ENCODE measurements at places on chromosomes 6 and 20.

DNA sequence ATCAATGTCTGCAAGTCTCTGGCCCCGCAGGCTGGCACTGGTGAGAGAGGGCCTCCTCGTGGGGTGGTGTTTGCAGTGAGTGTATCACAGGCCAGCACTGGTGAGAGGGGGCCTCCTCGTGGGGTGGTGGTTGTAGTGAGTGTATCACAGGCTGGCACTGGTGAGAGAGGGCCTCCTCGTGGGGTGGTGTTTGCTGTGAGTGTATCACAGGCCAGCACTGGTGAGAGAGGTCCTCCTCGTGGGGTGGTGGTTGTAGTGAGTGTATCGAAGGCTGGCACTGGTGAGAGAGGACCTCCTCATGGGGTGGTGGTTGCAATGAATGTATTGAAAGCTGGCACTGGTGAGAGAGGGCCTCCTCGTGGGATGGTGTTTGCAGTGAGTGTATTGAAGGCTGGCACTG is 53.3 kb upstream of the SLC22A1 start:
- no peaks in the 10 kb centered on the region for H3K4me1 ChIP-seq
- H3K27ac ChIP-seq, result no peak overlapping the region
- no peaks in the 10 kb centered on the region for H3K27me3 ChIP-seq
- no peak for DNase-seq
- H3K36me3 ChIP-seq, result peaks cover 22% of the 10 kb centered on the region

DNA sequence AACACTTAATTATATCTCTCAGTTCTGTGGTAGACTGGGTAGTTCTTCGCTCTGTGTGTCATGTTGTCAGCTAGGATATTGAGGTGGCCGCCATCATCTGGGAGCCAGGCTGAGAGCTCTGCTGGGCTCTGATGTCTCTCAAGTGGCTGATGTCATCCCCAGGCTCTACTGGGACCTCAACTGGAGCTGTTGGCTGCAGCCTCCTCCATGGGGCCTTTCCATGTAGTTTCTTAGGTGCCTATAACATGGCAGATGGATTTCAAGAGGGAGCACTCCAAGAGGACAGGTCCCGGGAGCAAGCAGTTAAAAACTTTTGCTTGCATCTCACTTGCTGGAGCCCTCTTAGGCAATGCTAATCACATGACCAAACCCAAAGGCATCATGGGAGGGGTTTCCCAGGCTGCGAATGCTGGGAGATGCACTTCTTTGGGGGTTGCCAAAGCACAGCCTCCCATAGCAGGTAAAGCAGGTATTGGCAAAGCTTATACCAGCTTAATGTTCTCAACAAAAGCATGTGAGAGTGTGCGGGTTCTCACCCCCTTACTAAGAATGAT is 129.8 kb downstream of the TMEM242 start:
- no peak overlapping the region for H3K27ac ChIP-seq
- H3K4me3 ChIP-seq, result no peak overlapping the region
- H3K27me3 ChIP-seq, result no peaks in the 10 kb centered on the region
- no peaks in the 10 kb centered on the region for H3K4me1 ChIP-seq

GRCh38 chr20:6711951-6712649 is 55.4 kb upstream of the BMP2 start:
- H3K27ac ChIP-seq, result no peak overlapping the region
- no peak for DNase-seq
- no peaks in the 10 kb centered on the region for H3K4me1 ChIP-seq
- no peaks in the 10 kb centered on the region for H3K27me3 ChIP-seq
- H3K4me3 ChIP-seq, result no peak overlapping the region

DNA sequence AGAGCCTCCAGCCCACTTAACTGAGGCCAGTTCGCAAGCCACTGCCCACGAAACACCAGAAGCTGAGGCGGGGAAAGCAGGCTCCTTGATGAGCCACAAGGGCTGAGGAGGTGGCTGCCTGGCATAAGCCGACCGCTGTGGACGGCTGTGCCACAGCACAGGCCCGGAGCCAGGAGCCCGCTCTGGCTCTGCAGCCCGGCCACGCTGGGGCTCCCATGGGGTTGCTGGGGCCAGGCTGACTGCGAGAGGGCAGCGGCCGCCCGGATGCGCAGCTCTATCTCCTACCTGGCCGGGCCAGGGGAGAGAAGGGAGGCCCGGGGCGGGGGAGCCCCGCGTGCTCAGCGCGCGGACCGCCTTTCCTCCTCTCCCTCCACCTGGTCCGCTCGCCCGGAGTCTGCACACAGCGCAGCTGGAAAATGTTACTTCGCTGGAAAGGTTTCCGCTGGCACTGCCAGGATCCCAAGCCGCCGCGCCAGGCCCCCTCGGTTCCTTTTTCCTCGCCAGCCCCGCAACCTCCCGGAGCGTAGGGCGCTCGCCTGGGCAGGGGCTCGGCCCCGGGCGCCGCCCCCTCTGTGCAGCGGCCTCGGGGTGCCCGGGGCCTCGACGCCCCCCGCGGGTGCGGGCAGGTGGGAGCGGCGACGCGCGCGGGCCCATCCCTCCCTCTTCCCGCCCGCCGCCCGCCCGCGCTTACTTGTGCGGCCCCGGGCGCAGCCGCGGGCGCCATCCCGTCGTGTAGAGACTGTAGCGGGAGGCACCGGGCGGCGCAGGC is 657 bp downstream of the EMILIN3 start:
- no peaks in the 10 kb centered on the region for H3K36me3 ChIP-seq
- peak; percentile 61 for DNase-seq
- peaks cover 56% of the 10 kb centered on the region for H3K27me3 ChIP-seq
- H3K4me1 ChIP-seq, result peaks cover 5% of the 10 kb centered on the region
- H3K4me3 ChIP-seq, result peak overlapping the region; percentile 59

GRCh38 chr20:47106786-47107185 is 212.1 kb downstream of the EYA2 start:
- DNase-seq, result peak; percentile 31
- no peaks in the 10 kb centered on the region for H3K27me3 ChIP-seq
- no peaks in the 10 kb centered on the region for H3K4me1 ChIP-seq
- no peak overlapping the region for H3K4me3 ChIP-seq
- no peaks in the 10 kb centered on the region for H3K36me3 ChIP-seq

- H3K4me3 ChIP-seq, result no peak overlapping the region
- H3K36me3 ChIP-seq, result peaks cover 34% of the 10 kb centered on the region
- H3K4me1 ChIP-seq, result 0 out of 2 replicates have a peak, but pooled peaks cover 3% of the 10 kb centered on the region
- no peak overlapping the region for H3K27ac ChIP-seq
Observed at GRCh38 chr20:32234135-32234808, 26.6 kb downstream of the POFUT1 start.

DNA sequence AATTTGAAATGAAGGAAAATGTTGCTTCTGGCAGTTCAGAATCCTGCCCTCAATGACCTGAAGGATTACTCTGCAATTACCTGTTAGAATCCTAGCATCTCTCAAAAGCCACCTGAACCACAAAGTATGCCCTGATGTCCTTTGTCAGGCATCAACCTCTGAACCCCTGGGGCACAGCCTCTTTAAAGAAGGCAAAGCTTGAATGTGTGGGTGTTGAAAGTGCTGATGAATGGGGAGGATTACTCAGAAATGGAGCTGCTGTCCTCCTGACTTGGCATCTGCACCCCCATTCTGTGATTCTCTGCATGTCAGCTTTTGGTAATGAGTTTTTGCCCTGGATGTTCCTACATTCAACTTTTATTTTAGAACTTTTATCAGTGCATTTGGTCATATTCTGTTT is 179.2 kb downstream of the PKHD1 start:
- H3K36me3 ChIP-seq, result no peaks in the 10 kb centered on the region
- peak; percentile 14 for DNase-seq
- H3K27me3 ChIP-seq, result no peaks in the 10 kb centered on the region
- no peak overlapping the region for H3K27ac ChIP-seq
- H3K4me1 ChIP-seq, result no peaks in the 10 kb centered on the region

GRCh38 chr6:11272491-11273192 is 40.2 kb upstream of the NEDD9 start:
- H3K4me1 ChIP-seq, result peaks cover 2% of the 10 kb centered on the region
- H3K4me3 ChIP-seq, result no peak overlapping the region
- no peaks in the 10 kb centered on the region for H3K36me3 ChIP-seq
- H3K27me3 ChIP-seq, result no peaks in the 10 kb centered on the region

DNA sequence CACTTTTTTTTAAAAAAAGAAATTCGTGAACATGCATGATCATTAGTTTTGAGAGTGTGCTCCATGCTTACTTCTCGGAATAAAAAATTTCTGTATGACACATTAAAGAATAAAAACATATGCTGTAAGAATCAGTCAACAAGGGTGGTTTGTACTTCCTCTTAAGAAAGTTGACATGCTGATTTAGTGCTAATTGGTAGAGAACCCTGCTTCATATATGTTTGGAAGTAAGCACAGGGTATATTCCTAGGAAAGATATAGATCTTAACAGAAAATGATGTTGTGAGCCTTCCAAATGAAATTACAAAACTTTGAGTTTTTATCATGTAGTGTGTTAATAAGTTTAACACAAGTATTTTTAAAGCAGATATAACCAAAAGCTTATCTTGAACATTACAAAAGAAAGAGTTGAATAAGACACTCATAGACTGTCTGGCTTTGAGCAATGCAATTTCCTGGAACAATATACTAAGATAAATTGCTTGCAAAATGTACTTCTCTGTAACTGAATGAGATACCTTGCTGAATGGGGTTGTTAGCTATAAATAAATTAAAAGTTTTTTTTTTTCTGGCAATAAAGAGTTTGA is 13.8 kb upstream of the VIP start:
- no peak overlapping the region for H3K4me3 ChIP-seq
- H3K4me1 ChIP-seq, result no peaks in the 10 kb centered on the region

GRCh38 chr20:22418738-22419137 is 165.6 kb downstream of the FOXA2 start:
- no peaks in the 10 kb centered on the region for H3K36me3 ChIP-seq
- no peaks in the 10 kb centered on the region for H3K4me1 ChIP-seq
- no peak overlapping the region for H3K27ac ChIP-seq
- no peak for DNase-seq
- H3K4me3 ChIP-seq, result no peak overlapping the region

DNA sequence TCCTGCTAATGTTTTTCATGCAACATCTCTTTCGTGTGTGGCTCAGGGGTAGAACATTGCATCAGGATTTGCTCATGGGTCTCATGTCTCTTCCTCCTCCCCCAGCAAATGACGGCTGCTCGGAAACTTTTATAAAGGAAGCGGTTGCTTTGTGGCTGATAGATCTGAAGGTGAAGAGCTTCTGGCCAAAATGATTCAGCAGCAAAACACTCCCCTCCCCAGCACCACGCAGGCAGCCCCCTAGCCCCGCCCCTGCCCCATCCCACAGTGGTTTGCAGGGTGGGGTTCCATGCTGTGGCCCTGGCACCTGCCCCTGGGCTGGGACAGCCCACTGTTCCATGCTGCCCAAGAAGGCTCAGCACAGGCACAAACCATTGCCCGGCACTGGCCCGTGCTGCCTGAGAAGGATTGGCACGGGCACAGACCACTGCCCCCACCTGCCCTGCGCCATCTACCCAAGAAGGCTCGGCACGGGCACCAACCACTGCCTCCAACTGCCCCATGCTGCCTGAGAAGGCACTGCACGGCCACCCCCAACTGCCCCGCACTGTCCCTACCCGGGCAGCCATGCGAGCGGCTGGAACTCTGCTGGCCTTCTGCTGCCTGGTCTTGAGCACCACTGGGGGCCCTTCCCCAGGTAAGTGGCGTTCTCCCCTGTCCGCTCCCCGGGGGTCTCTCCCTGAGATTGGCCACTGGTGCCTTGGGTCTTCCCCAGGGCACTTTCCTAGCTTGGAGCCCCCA is at the start of gene CST7:
Gene CST7, plus strand, starts transcription at position 331 of the 741 bp plus-strand sequence. Its CDS starts 237 bp downstream, at position 568.
- no peaks in the 10 kb centered on the region for H3K27me3 ChIP-seq
- no peaks in the 10 kb centered on the region for H3K4me1 ChIP-seq
- H3K27ac ChIP-seq, result no peak within 1 kb of the TSS
- H3K36me3 ChIP-seq, result no peaks in the 10 kb centered on the region

- H3K4me3 ChIP-seq, result no peak overlapping the region
- peaks cover 11% of the 10 kb centered on the region for H3K36me3 ChIP-seq
- H3K4me1 ChIP-seq, result peaks cover 12% of the 10 kb centered on the region
- no peak overlapping the region for H3K27ac ChIP-seq
- H3K27me3 ChIP-seq, result no peaks in the 10 kb centered on the region
Observed at GRCh38 chr6:106870069-106870468, 104.5 kb downstream of the CD24 start.

DNA sequence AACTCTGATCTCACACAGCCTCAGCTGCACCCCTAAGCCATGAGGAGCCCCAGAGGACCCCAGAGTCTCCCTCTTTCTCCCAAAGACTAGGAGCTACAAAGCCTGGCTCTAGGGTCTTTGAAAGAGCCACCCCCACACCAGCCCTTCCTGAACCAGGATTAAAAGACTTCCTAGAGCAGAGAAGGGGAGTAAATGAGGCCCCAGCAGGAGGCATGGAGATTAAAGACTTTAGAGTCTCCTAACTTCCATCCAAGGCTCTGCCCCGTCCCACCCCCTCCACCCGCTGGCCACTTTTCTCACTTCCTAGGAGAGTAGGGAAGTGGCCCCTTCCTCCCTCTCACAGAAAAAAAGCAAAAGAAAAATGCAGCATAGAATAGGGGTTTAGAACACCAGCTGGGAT is 1.7 kb downstream of the PREX1 start:
- peaks cover 61% of the 10 kb centered on the region for H3K27me3 ChIP-seq
- peaks cover 24% of the 10 kb centered on the region for H3K4me1 ChIP-seq
- no peak overlapping the region for H3K27ac ChIP-seq
- no peaks in the 10 kb centered on the region for H3K36me3 ChIP-seq

GRCh38 chr6:7058250-7058923 is 49.4 kb upstream of the RREB1 start:
- H3K27me3 ChIP-seq, result peaks cover 10% of the 10 kb centered on the region
- H3K36me3 ChIP-seq, result no peaks in the 10 kb centered on the region
- peaks cover 9% of the 10 kb centered on the region for H3K4me1 ChIP-seq
- H3K27ac ChIP-seq, result no peak overlapping the region

- no peak for DNase-seq
- no peaks in the 10 kb centered on the region for H3K36me3 ChIP-seq
- no peaks in the 10 kb centered on the region for H3K27me3 ChIP-seq
- H3K27ac ChIP-seq, result no peak overlapping the region
- H3K4me1 ChIP-seq, result no peaks in the 10 kb centered on the region
- H3K4me3 ChIP-seq, result no peak overlapping the region
Observed at GRCh38 chr20:24303393-24304170, 165.8 kb upstream of the SYNDIG1 start.

- no peaks in the 10 kb centered on the region for H3K36me3 ChIP-seq
- no peak overlapping the region for H3K4me3 ChIP-seq
- H3K27me3 ChIP-seq, result no peaks in the 10 kb centered on the region
- H3K27ac ChIP-seq, result no peak overlapping the region
Observed at GRCh38 chr6:135163440-135163738, 17.7 kb upstream of the MYB start.

- DNase-seq, result no peak
- no peak overlapping the region for H3K4me3 ChIP-seq
- no peak overlapping the region for H3K27ac ChIP-seq
- H3K27me3 ChIP-seq, result no peaks in the 10 kb centered on the region
- no peaks in the 10 kb centered on the region for H3K4me1 ChIP-seq
Observed at GRCh38 chr6:121548131-121548530, 112.7 kb downstream of the GJA1 start.

DNA sequence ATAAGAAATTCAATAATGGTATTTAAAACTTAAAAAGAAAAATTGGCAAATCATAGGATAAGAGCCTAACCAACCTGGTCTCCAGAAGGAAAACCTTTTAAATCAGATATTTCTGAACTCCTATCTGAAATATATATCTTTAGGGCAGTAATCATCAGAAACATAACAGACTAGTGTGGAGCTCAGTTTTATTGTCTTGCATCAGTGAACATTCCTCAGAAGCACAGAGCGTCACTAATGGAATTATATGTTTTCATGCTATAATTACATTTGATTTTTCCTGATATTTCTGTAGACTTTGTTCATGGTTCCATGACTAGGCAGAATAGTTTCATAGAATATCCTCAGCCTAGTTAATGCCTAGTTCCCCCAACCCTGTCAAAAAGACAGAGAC is 262.2 kb downstream of the EYA4 start:
- H3K27me3 ChIP-seq, result no peaks in the 10 kb centered on the region
- H3K36me3 ChIP-seq, result no peaks in the 10 kb centered on the region
- no peaks in the 10 kb centered on the region for H3K4me1 ChIP-seq
- no peak overlapping the region for H3K4me3 ChIP-seq
- no peak for DNase-seq
